Activated naive CD8-positive, alpha-beta T cell treated with anti-CD3 and anti-CD28 coated beads, Interleukin-2, amount 10 ng/mL, durations not matched to agents 7 days and 5 days (primary cell): ENCODE measurements at places on chromosomes 1 and 21.

DNA sequence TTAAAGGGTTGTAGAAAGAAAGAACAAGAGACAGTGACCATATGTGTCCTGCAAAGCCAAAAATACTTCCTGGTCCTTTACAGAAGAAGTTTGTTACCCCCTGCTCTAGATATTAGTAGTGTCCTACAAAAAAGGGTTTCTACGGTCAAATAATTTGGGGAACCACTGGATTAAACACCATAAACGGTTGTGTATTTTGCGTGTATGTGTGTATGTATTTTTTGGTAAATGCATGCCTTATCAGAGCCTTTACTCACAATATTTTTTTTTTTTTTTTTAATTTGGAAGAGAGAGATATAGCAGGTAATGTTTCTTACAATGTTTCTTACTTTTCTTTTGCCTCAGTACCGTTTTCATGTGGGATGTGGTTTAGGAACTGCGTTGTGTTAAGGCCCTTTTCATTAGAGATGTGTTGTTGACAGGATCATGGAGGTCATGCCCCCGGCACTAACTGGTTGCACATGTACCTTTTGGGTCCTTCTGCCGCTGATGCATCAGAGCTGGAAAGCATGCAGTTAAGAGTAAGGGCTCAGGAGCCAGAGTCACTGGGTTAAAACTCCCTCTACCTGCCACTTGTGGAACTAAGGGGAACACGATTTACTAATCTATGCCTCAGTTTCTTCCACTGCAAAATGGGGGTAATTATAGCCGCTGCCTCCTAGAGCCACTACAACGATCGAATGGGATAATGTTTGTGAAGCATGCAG is 234.6 kb upstream of the KAZN start:
- H3K27me3 ChIP-seq: no peaks in the 10 kb centered on the region
- no peaks in the 10 kb centered on the region for H3K4me1 ChIP-seq
- DNase-seq: no peak
- H3K4me3 ChIP-seq: no peak overlapping the region

DNA sequence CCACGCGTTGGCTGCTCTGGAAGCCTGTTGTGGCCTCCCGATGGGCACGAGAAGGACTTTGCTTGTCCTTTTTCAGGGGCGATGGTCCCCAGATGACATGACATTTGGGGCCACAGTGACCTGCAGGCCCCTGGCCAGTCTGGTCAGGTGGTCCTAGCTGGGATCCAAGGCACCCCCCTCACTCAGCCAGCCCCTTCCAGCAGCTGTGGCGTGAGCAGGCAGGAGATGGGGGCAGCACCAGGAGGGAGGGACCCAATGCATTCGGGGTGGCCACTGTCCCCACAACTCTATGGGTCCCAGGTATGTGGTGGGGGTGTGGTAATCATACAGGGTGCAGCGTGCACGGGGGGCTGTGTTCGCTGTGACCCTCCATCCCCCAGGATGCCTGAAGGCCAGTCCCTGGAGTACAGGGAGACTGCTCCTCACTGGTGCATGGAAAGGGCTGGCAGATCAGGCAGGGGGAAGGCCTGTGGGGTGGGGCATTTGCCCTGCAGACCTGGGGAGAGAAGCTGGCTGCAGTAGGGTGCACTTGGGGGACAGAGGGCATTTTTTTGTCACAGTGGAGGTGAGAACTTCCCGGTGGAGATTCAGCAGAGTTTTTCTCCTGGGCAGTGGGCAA is 31.7 kb downstream of the WNT3A start:
- H3K4me3 ChIP-seq: no peak overlapping the region
- H3K27ac ChIP-seq: no peak overlapping the region
- no peaks in the 10 kb centered on the region for H3K36me3 ChIP-seq
- no peaks in the 10 kb centered on the region for H3K4me1 ChIP-seq
- H3K27me3 ChIP-seq: peaks cover 35% of the 10 kb centered on the region

DNA sequence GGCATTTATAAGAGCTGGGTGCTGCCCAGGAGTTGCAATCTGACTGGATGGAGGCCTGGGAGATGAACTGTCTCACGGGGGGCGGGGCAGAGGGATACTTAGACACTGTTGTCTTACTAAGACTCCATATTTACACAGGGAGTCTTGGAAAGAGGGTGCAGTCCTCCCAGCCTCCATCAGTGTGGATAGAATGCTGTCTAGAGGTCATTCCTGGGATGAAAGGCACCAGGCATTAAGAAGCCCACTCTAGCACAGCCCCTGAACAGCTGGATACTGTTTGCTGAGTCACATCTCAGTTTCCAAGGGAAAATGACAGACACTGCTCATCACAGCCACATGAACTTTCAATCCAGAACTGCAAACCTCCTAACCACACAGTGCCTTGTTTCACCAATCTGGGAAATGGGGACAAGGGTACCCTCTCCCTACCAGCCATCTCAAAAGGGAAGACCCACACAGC is 43.3 kb downstream of the SSBP3 start:
- H3K4me1 ChIP-seq: peaks cover 41% of the 10 kb centered on the region
- no peaks in the 10 kb centered on the region for H3K27me3 ChIP-seq
- peaks cover 20% of the 10 kb centered on the region for H3K36me3 ChIP-seq

GRCh38 chr21:32198384-32198783 is 80.5 kb downstream of the MIS18A start:
- H3K27me3 ChIP-seq: peaks cover 5% of the 10 kb centered on the region
- no peak overlapping the region for H3K4me3 ChIP-seq
- no peaks in the 10 kb centered on the region for H3K36me3 ChIP-seq
- DNase-seq: no peak
- H3K27ac ChIP-seq: no peak overlapping the region

GRCh38 chr1:87598429-87598828 is 269.7 kb downstream of the LMO4 start:
- no peaks in the 10 kb centered on the region for H3K27me3 ChIP-seq
- no peaks in the 10 kb centered on the region for H3K4me1 ChIP-seq
- H3K27ac ChIP-seq: no peak overlapping the region
- H3K4me3 ChIP-seq: no peak overlapping the region
- DNase-seq: no peak
